ENCODE measurements at places on chromosomes 1 and 21. TPM values are rescaled to one million over a fixed set of nuclear protein-coding genes. Genes with fewer than 3 reads are reported as not detected.

The BRDT gene
- total RNA-seq: not detected

The BTBD19 gene
- 14.3 TPM for total RNA-seq

The ORC1 gene
- total RNA-seq: 19.2 TPM

The DNASE2B gene
- not detected for total RNA-seq

The USF1 gene
- 53.0 TPM for total RNA-seq

The EFHD2 gene
- total RNA-seq: 78.7 TPM

The RNF19B gene
- total RNA-seq: 34.2 TPM

The AKR7A3 gene
- 0.40 TPM for total RNA-seq

The ZNF695 gene
- total RNA-seq: 3.2 TPM

Measured in thoracic aorta endothelial cell (primary cell).